AG04450 (cell line): ENCODE measurements at places on chromosomes 1 and 21.

DNA sequence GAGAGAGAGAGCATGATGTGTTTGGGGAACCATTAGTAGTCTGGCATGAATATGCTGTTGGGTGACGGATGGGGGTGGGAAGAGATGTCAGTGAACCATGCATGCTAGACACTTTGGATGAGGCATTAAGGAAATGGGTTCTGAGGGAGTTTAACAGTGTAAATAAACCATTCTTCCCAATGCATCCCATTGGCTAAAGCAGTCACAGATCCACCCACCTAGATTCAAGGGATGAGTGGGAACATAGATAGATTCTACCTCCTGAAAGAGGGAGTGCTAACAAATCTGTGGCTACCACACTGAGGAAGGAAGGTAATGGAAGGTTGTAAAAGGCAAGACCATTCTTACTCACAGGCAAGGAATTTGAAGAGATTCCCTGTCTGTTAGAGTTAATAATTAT lies 129.8 kb upstream of the CACNA1E start:
- no peak for DNase-seq

- no peak for DNase-seq
These were observed 269.4 kb downstream of the AMY1C start for GRCh38 chr1:104018922-104019674.

- no peak for DNase-seq
These were observed 62.2 kb downstream of the GORAB start for GRCh38 chr1:170594066-170594626.

DNA sequence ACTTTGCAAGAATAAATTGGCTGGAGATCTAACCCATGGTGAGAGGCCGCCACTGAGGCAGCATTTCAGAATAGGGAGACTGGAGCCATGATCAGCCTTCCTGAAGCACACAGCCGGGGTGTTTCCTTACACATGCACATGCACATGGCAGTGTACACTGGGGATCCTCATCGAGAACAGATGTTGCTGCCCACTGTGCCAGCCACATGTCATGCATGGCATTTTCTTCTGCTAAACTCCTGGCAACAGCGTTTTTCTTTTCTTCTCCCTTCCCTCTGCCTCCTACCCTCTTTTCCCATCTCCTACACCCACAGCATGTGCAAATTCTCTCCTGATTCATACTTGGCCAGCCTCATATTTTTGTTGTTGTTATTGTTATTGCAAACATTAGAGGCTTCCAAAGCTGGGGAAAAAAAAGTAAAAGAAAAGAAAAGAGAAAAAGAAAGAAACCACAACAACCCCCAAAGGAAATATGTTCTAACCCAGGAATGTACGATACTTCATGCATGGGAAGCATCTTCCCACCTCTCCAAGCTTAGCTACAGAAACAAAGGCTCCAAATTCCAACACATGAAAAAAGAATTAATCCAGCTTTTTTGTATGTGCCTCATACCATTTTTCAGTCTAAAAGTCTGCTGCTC lies 344.0 kb downstream of the ASTN1 start:
- no peak for DNase-seq

DNA sequence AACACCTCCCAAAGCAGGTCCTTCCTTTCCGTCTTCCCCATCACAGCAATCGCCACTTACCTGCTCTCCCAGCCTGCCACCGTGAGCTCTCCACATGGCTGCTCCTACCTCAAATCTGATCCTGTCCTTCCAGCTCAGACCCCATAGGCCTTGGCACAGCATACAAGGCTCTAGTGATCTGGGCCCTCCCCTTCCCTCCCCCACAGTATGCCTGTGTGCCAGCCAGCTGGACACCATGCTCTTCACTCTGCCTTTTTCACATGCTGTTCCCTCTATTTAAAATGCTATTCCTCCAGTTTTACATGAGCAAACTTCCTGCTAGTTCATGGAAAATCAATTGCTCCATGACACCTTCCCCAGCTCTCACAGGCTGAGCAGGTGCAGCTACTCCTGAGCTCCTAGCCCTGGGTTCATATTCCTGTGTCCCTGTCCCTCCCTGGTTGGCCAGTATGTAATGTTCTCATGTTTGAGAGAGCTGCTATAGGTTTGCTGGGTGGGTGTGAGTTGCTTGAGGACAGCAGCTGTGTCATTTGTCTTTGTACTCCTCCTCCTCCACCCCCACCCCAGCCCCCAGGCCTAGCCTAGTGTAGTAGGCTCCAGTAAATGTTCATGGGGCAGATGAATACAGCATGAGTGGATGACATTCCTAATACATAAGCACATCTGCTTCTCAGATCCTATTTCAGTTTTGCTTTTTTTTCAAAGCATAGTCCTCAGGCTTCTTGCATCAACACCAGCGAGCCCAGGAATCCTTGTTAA lies 6.3 kb upstream of the TNNT2 start:
- peak; percentile 86 for DNase-seq

GRCh38 chr1:38730511-38731397 lies 128.8 kb downstream of the RRAGC start:
- DNase-seq = no peak

DNA sequence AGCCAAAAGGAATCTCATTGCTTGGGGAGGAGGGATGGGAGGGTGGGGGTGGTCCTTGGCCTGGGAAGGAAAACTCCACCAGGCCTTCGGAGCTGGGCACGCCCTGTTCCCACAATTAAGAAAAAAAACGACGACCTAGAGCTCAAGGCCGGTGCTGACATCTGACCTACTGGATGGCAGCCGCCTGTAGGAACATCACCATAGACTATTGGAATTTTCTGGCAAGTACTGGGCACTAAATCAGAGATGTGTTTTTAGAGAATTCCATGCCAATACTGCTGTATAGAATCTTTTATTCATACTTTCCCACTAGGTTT lies 729 bp downstream of the NADK start:
- no peak for DNase-seq

DNA sequence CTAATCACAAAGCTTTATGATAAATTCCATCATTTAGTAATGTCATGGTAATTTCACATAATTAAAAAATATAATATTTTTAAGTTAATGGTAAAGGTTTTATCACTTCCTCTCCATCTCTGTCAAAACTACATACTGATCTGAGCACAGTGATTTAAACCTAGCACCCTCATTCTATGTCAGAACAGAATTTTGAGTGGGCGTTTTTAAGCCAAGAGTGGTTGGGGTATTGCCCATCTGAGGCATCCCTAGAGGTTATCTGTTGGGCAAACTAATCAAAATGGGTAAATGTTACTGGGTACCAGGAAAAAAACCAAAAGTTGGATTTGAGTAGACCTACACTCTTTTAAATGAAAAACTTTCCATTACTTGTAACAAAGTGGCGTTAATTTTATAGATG lies 100.7 kb upstream of the GFI1 start:
- DNase-seq = no peak

GRCh38 chr1:10082785-10083479 lies 50.2 kb downstream of the UBE4B start:
- no peak for DNase-seq

DNA sequence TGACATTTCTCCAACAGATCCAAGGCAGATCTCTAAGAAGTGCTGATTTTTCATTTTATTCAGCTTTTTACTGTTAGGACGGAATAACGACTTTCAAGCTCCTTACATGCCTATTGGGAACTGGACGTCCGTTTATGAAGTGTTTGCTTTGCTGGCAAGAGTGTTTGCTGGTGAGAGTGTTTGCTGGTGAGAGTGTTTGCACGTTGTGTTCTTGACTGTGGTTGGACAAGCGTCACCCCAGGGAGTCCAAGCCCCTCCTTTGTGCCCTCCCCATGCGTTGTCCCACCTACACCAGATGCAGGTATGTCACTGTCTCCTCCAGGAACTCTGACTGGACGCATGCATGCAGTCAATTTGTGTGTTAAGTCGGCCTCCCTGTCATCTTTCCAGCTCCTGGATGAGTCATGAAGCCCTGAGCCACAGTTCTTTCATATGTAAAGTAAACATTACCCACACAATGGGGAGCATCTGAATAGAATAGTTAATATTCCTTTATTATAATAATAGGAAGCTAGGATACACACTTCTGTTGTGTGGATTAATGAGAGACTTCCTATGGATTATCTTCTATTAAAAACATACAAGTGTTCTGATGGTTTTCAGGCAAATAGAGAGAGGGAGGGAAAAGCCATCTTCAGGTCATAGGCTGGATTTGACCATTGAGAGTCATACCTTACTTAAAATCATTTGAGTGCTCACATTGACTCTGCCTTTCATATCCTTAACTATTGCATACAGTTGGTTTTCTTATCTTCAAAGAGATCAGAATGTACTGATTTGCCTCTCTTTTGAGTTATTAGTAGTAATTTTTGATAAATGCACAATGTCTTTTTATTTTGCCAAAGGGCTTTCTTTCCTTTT lies 119.2 kb downstream of the GALNT2 start:
- peak; percentile 57 for DNase-seq

DNA sequence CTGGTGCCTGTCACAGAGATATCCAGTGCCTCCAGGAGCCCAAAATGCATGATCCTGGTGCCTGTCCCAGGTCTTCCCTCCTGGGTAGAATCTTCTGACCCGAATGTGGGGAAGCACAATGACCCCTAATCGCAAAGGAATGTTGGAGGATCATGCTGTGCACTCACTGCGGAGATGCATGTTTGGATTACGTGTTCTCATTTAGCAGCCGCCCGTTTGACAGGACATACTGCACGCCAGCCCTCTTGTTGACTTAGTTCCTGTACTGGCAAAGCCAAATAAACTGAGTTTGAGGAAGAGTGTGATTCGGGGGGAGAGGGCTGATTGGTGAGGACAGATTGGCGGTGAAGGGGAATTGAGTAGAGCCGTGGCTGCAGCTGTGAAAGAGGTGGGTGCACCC lies 85.9 kb upstream of the SIM2 start:
- peak; percentile 24 for DNase-seq

GRCh38 chr1:176521211-176521610 lies 58.2 kb downstream of the PAPPA2 start:
- no peak for DNase-seq

DNA sequence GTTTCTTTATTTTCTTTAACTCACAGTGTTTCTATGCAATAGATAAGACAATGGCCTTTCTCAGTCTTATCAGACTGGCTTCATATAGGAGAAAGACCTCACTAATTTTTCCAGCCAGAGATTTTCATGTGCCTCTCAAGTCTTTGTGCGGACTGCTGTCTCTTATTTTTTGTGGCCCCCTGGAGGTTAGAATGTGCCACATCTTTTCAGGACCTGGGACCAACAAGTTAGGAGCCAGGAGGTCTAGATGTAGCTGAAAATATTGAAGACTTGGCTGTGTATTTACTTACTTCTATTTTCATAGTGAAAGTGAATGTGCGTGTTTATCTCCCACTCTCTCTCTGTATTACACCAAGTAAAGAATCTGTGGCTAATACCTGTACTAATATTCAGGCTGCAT lies 42.1 kb upstream of the CFHR3 start:
- no peak for DNase-seq

DNA sequence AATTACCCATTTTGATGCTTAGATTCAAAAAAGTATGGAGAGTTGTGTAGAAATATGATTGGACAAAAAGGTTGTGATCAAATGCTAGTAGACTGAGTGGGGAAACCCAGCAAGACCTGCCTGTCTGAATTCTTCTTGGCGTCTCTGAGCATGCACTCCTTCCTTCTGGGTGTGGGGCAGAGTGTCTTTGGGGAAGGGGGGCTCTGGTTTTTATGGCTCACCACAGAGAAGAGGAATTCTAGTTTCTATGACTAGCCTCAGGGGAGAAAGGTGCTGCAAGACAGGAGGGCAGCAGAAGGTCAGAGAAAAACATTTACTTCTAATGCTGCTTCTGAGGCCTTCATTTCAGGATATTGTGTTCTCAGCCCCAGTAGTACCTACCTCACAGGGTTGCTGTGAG lies 33.9 kb upstream of the PIGC start:
- DNase-seq = no peak

- DNase-seq = no peak
These were observed 5.2 kb downstream of the HES3 start for GRCh38 chr1:6248932-6249738.

DNA sequence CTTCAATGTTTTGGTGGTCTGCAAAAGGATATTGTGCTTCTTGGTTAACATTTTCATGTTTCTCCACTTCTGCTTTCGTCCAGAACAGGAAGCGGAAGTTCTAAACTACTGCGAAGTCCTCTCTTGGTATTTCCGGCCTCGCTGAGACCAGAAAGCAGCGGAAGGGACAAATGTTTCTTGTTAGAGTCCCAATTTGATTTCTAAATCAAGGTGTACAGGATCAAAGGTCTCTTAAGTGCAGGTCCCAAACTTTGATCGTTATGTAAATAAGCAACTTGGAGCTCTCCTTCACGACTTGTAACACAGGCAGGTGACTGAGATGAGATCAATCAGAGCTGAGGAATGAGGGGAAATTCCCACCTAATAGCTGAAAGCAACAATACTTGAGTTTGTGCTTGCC lies 40.1 kb upstream of the HMCN1 start:
- no peak for DNase-seq

DNA sequence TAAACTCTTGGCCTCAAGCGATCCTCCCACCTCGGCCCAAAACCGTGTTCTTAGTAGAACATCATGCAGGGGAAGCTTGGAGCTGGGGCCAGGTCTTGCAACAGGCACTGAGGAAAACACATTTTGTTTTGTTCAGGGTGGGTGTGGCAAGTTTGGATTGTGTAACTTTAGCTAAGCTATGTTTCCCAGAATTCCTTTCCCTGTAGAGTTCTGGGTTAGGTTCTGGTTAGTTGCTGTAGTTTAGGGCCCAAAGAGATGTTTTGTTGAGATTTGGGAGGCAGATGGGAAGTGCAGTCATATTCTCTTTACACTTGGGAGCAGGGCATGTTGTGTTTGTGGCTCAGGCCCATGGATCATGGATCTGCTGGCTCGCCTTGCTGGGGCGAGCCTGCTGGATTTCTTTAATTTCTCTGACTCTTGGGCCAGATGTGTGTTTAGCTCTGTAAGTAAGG lies 24.0 kb downstream of the PLA2G5 start:
- no peak for DNase-seq

- DNase-seq = no peak
These were observed 2.9 kb downstream of the IPO13 start for GRCh38 chr1:43949678-43950077.

GRCh38 chr1:12565966-12566352 lies 52.1 kb downstream of the DHRS3 start:
- no peak for DNase-seq

DNA sequence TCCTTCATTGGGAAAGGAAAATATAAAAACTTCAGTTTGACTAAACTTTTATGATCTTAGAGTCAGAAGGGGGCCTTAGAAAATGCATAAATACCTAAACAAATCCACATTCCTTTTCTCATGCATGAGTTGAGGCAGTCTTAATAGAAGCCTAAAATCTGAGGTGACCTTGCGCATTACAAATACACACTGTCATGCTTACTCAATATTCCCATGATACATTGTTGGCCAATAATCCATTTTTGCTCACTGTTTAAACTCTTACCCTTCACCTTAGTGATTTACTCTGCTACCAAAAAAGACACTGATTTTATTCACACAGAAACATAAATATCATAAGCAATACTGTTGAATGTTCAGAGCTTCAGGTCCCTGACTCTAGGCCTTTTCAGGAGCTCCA lies 19.1 kb upstream of the TMCO1 start:
- DNase-seq = no peak

GRCh38 chr1:202016811-202017748 lies 6.7 kb downstream of the ELF3 start:
- DNase-seq = no peak
